WERI-Rb-1 (cell line): ENCODE measurements at places on chromosomes 1 and 21.
A peak's percentile ranks its signal among the peaks of the same experiment; 100 is the strongest.

GRCh38 chr1:111704776-111705175, 34.4 kb downstream of the INKA2 start:
- no peak for DNase-seq

DNA sequence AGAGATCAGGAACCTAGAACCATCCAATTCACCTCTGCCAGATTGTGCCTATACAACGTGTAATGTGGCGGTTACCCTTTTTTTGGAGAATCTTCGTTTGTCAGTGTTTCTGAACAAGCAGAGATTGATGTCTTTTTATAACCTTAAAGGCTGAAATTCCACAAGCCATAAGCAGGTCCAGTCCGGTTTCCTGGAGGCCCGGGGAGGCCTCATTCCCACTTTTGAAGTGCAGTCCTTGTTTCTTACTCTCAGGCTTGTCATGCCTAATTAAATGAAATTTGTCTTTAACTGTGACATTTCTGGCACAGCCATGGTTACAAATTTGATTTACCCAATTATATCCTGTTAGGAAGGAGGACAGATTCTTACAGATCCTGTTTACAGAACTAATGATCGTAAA, 27.8 kb downstream of the ZNF362 start:
- DNase-seq = no peak

GRCh38 chr1:172184506-172185191, 235.8 kb upstream of the C1orf105 start:
- DNase-seq = no peak

DNA sequence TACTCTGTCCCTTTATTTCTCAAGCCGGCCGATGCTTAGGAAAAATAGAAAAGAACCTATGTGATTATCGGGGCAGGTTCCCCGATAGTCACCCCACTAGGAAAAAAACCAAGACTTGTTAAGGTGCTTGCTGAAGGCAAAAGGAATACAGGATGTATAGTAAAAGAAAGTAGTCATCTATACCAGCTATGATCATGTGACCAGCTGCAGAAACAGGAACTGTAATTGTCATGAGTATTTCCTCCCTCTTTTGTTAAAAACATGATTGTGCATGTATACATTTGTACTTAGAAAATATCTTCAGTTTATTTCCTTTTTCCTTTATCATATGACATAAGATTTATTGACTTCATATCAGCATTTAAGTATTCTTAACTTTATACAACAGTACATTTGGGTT, 30.5 kb downstream of the PIGK start:
- DNase-seq = no peak

DNA sequence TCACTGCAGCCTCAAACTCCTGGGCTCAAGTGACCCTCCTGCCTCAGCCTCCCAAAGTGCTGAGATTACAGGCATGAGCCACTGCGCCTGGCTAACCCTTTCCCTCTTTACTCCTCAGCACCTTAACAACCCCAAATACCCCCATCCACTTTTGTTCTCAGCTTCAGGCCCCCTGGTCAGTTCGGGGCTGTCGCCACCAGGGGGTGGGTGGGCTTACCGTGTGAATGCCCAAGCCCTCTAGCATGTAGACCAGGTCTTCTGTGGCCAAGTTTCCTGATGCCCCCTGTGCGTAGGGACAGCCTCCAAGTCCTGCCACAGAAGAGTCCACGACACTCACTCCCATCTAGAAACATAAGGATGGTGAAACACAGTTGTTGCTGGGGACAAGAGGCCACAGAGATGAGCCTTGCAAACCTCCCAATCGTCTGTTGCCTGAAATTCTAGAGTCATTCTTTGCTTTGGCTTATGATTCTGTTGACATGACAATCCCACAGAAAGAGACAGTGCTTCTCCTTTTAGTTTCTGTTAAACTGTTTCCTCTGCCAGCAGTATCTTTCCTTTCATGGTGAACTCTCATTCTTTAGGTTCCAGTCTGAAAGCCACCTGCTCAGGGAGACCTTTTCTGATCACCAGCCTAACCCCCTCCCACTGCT, 3.8 kb upstream of the GALE start:
- no peak for DNase-seq

- DNase-seq = no peak
These were observed 33.6 kb upstream of the FHAD1 start for GRCh38 chr1:15213341-15213821.

DNA sequence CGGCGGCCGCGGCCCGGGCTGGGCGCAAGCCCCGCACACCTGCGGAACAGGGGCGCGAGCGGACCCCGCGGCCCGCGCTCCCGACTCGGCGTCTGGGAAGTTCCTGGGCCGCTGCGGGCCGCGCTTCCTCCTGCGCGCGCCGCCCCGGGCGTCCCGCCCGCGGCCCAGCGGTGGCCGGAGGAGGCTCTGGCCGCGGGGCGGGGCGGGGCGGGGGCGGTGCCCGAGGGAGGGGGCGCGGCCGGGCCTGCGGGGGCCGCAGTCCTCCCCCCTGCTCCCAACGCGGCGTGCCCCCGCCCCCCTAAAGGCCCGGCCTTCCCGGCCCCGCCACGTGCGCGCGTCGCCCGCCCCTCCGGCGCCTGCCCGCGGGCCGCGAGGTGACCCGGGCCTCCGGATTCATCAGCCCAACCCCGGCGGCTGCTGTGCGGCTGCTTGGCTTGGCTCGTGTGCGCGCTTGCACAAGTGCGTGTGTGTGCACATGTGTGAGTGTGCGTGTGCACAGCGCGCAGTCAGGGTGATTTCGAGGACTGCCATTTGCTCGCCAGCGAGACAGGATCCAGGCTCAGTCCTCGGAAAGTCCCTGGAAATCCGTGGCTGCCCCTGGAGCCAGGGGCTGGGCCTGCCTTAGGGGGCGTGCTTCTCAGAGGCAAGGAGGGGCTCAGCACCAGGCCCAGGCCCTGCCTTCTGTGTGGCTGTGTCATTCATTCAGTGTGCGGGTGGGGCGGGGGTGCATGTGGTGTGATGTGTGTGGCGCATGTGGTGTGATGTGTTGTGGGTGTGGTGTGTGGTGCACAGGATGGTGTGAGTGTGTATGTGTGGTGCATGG, at the start of gene C2CD2:
TSS of gene C2CD2 (minus strand) at position 188 of the 823 bp plus-strand sequence. CDS start 370 bp downstream, outside the sequence.
- DNase-seq = peak; percentile 89

- no peak for DNase-seq
These were observed 125.9 kb downstream of the ZMYM4 start for GRCh38 chr1:35394386-35394785.

GRCh38 chr1:106458866-106459265, 597.6 kb upstream of the PRMT6 start:
- DNase-seq = no peak

DNA sequence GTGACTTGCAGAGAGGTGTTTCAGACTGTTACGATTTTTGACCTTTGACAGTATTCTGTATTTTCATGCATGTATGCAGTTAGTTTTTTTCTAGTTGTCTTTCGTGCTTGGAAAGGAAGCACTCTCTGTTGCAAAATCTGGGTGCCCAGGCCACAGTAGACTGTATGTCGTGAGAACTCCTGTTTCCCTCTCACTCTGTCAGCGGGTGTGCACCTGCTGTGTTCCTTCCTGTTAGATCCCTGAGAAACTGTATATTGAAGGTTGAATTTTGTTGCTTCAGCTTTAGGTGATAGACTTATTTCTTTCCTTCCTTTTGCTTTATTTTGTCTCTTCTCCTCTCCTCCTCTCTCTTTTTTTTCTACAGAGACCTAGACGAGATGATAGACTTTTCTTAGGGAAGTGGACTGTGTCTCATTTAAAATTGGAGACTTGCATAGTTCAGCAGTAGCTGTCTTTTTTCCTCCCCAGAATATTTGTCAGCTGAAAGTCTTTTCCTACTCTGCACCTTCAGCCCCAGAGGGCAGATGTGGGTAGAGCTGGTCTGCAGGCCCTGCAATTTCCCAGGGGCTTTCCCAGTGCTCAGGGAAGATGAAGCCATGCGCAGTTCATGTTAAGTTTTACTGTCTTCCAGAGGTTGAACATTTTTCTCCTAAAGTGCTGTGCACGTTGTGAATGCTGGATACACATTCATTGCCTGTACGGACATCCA, 1.4 kb downstream of the TRAPPC10 start:
- DNase-seq = no peak

DNA sequence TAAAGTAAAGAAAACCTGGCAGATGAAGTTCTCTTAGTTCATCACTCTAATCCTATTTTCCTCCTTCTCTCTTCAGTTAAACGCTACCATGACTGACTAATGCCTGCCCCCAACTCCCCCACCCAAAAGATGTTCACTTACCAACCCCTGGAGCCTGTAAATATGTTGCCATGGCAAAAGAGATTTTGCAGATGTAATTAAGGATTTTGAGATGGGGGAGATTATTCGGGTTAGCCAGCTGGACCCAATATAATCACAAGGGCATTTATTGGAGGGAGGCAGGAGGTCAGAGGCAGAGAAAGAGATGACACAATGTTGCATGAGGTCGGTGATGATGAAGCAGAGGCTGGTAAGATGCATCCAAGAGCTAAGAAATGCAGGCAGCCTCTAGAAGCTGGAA, 69.3 kb upstream of the PPP2R5A start:
- DNase-seq = peak; percentile 41

DNA sequence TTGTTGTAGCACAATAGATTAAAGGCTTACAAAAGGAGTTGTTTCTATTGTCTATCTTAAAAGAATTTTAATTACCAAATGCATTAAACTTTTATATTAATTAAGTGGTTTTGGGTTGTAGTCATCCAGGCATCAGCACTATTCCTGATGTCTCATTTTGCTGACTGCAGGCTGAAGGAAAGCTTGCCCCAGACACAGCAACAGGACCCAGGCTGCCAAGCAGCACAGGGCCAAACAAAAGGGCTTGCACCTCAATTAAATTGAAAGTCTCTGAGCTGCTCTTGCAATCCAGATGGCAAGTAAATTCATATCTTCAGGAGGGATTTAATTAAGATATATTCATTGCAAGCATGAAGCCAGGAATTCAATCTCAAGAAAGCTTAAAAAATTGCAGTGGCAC, 80.7 kb upstream of the CHODL start:
- peak; percentile 20 for DNase-seq

DNA sequence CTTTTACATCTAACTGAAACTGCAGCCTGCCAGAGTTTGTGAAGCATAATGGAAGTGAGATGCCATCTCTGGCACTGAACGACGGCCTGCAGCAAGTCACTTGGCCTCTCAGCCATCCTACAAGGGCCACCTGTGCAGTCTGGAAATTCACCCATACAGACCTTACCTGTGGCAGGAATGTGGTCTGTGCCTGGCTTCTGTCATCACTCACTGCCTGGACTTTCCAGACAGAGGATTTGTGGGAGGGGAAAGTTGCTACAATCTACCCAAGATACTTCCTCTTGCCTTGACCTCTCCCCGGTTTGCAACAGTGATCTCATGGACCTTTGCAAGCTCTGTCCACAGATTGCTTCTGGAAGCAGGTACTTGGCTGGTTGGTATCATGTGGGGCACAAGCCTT, 58.4 kb upstream of the ATP1B1 start:
- DNase-seq = no peak

DNA sequence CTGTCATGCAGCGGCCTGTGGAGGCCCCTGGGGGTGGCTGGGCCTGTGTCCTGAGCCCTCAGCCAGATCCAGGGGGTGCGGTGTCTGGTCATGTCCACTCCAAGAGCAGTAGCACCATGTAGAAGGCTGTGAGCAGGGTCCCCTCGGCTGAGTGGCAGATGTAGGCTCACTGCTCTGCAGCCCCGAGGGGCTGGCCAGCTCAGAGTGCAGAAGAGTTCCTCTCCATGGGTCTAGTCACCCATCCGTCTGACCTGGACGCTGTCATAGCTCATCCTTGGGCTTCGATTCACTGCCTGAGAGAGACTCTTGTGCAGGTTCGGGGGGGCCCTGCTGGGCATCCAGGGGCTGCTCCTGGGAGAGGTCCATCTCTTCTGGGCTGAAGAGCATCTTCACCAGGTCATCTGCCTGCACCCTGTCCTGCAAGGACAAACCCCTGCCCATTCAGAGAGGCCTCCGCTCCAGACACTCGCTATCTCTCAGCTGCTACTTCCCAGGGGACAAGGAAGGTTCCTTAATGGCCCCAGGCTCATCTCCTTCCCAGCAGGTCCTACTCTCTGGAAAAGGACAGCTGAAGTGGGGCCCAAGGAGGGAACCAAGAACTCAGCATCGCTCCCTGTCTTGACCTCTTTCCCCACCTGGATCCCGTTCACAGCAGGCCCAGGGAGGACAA, 6.5 kb upstream of the CLDN19 start:
- DNase-seq = no peak

DNA sequence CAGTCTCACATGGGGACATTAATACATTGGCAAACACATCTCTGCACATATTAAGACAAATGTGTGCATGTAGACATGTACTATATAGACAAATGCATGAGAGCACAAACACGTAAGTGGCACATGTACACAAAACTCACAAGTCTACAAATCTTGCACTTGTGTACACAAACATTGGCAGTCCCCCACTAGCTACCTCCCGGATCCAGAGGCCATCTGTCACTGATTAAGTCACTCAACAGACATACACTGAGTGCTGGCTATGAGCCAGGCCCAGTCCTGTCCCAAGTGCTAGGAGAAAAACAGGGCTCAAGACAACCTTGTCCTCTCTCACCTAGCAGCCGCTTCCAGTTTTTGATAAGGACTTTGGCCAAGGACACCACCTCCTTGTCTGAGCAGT, 7.0 kb downstream of the TCEA3 start:
- peak; percentile 74 for DNase-seq

- DNase-seq = no peak
These were observed 8.8 kb downstream of the GIPC2 start for GRCh38 chr1:78054559-78054958.

GRCh38 chr1:147771226-147772125, 11.1 kb upstream of the GJA5 start:
- DNase-seq = no peak

DNA sequence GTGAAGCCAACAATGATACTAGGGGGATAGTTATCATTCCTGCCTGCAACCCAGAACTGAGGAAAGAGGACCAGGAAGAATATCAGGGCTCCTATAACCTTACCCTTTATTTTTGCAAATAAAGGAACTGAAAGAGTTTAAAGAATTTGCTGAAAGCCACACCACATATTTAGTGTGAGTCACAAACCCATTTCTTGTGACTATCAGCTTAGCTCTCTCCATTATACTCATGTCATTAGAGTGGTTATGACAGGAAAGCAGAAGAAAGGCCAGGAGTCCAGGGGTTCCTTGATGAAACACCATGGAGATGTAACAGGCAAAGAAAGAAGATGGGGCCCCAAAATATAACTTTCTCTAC, 141.1 kb upstream of the SAMSN1 start:
- DNase-seq = no peak

GRCh38 chr1:184370850-184371249, 16.0 kb upstream of the C1orf21 start:
- DNase-seq = no peak

GRCh38 chr1:152902636-152903035, 5.7 kb upstream of the IVL start:
- DNase-seq = peak; percentile 52
